ENCODE measurements at places on chromosomes 5 and 9.

DNA sequence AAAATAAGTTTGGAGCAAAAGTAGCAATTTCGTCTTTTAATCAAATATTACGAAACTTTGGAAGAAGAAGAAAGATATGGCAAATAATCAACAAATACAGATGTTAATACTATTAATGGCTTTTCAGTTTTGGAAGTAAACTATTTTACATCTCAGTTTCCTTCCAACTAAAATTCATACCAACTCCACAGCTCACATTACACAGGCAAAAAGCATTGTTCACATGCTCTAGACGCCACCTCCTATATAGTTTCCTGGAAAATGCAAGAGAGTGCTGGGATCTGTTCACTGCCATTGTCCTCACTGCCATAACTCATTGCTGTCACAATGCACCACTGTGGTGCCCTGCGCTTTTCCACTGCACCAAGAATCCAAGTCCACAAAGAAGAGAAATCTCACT lies 149.0 kb upstream of the FTMT start:
- DNase-seq, result peak; percentile 35

DNA sequence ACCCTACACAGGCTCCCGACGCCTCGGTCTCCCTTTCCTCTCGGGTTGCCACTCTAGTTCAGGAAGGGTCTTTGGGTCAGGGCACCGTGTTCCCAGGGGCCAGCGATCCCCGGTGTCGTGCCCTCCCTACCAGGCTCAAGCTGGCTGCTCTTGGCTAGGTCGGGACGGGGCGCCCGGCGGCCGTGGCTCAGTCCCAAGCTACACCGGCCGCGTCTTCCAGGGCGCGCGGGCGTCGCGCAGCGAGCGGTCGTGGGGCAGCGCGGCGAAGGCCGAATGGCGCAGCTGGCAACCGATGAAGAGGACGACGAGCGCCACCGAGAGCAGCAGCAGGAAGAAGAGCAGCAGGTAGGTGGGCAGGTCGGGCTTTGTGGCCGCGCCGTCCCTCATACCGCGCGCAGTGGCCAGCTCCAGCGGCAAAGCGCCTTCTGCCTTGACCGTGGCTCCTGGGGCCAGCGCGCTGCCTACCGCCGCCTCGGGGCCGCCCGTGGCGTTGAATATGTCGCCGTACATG lies 892 bp downstream of the SMIM32 start:
- no peak for DNase-seq

DNA sequence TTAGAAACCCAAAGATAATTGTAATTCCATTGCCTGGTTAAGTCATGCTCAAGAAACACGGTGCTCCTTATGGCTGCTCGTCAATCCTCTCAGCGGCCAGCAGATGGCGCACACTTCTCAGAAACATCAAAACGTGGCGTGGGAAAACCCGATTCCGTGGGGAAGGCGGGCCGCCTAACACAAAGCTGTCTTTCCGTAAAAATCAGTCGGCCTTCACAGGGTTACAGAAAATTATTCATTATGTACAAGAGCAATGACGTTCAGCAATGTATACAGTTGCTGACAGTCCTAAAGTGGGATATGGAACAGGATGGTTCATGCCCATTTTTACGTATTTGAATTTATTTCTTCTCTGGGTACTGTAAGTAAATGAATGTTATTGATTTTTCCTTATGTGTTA lies 83.5 kb downstream of the PDE4D start:
- peak; percentile 81 for DNase-seq

GRCh38 chr5:62600560-62601252 lies 22.1 kb downstream of the LRRC70 start:
- DNase-seq, result no peak

DNA sequence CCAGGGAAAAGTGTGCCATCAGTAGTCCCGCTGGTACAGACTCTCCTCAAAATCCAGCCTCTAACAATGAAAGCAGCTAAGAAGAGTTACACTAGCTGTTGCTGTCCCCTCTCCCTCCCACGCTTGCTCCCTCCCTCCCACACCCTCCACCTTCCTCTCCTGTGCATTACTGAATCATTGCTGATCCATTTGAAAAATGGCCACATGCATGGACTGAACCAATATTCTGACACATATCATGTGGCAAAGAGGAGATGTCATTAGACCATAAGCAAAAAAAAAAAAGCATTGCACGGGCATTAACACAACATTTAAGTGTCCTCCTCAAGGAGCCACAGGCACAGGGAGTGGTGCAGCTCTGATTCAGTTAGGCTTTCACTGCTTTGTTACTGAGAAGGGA lies 37.9 kb downstream of the LHFPL2 start:
- no peak for DNase-seq

DNA sequence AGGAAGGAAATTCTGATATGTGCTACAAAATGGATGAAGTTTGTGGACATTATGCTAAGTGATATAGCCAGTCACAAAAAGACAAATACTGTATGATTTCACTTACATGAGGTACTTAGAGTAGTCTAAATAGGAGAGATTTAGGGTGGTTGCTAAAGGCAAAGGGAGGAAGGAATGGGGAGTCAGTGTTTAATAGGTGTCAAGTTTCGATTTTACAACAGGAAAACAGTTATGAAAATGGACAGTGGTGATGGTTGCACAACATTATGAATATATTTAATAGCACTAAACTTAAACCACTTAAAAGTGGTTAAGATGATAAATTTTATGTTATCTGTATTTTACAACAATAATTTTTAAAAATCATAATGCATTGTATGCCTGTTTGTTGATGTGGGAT lies 40.4 kb upstream of the ECM2 start:
- no peak for DNase-seq

DNA sequence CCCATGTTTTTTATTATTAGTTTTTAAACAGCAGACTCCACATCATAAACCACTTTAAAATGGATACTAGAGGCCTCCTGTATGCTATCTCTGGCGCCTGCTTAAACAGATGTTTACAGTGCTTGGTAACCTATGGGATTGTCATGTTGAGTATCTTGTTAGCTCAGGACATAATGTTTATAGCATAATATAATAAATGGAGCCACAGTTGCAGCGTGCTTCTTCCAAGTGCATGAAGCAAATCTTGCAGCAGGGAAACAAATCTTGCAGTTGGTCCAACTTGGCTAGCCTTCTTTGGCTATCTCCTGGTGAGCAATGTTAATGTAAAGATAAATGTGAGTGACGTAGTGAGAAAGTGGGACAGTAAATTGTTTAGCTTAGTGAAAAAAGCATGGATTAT lies 2.8 kb downstream of the GHR start:
- peak; percentile 39 for DNase-seq

DNA sequence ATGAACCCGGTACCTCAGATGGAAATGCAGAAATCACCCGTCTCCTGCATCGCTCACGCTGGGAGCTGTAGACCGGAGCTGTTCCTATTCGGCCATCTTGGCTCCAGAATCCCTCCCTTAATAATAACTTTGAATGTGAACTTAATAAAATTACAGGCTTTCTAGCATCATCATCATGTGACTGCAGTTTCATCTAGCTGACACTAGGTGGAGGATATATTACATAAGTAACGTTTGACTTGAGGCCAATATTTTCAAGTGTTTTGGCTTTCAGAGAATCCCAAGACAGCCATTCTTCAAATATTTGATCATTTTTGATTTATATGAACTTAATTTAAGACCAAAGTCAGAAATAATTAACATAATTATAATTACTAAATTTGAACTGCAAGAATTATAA lies 474.9 kb upstream of the CDH10 start:
- no peak for DNase-seq

- DNase-seq, result no peak
Measured at GRCh38 chr9:592733-593132, 248.8 kb upstream of the DMRT1 start.

DNA sequence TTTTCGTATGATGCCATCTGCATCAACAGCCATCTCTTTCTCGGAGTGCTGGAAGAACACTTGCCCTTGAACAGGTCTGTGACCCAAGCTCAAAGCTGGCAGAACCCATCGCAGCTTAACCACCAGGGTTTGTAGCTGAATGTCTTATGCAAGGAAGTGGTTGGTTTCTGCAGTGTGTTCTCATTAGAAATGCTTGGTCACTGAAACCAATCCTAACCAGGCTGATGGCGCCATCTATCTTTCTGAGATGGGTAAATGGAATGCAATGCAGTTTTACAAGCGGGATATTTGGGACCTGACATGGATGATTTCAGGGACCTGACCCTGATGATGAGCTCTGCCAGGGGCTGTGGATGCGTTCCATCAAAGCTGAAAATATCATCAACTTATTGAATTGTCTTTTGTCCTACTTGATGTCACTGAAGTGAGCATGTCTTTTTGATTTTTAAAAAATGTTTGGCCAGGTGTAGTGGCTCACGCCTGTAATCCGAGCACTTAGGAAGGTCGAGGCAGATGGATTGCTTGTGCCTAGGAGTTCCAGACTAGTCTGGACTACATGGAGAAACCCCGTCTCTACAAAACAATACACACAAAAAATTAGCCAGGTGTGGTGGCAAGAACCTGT lies 28.7 kb downstream of the DMRT3 start:
- DNase-seq, result peak; percentile 56

All from femur (tissue), 1 donor.